ENCODE measurements at places on chromosomes 2 and 18.

DNA sequence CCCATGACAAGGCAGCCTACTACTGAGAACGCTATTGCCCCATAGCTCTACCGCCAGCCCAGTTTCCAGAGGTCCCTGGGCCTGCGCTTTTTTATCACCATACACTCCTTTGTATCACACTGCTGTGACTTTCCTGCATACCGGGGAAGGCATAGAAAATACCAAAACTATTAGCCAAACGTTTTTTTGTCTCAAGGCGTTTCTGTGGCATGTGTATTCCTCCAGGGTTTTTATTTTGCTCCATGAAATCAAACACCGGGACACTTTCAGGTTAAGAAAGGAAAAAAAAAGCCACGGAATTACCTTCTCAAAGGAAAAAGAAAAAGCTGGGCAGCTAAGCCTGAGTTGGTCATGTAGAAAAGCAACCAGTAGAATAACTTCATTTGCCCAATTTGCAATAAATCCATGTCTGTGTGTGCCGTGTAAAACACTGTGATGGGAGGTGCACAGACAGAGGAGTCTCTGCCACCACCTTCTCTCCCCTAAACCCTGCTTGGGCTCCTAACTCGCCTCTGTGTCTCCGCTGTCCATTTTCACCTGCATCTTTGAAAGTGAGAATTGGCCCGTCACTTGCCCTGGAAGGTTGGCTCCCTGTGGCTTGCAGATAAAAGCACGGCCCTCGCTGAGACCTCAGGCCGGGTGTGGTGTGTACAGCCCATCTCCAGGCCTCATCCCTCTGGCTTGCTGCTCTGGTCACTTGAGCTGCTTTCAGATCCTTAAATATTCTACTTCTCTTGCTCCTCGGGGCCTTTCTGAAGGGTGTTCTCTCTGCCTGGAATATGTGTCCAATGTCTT is 1.7 kb downstream of the AMER3 start:
- no peak for DNase-seq

DNA sequence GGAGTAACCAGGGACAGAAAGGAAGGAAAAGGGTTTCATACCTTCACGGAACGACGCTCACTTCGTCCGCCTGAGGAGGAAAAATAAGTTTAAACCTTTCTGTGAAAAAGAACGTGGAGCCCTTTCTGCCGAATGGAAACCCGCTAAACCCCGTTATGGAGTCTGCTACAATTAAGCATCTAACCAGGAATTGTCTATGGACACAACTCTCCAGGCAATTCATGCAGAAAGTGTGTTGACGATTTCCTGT is 528 bp upstream of the PPP4R3B start:
- no peak for DNase-seq

DNA sequence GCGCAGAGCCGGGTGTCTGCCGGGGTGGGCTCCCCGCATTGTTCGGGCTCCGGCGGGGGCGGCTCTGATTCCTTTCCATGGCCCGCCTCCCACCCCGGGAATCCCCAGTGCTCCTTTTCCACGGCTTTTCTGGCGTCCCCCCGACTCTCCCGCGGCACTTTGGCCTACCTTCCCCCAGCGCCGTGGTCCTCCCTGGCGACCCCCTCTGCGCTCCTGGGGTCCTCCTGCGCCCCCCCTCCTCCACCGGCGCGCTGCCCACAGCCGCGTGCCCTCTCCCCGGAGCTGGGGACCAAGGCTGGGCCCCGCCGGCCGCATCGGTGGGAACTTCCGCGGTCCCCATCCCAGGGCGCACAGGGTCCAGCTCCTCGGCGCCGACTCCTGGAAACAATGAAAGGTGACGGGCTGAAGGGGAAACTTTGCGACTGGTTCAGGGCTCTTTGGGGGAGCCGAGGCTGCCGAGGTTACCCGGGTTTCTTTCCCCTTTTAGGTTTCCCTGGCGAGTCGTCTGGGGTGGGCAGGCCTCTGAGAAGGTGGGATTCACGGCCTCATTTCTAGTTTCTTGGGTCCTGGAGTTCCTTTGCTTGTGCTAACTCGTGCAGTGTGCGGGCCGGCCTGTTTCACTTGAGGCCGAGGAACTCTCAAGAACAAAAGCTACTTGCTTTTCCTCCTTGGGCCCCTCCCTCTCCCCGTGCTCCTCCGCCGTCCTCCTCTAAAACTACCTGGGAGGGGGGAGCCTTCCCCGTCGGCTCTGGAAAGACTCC is 2.2 kb downstream of the TGIF1 start:
- DNase-seq = peak; percentile 39

DNA sequence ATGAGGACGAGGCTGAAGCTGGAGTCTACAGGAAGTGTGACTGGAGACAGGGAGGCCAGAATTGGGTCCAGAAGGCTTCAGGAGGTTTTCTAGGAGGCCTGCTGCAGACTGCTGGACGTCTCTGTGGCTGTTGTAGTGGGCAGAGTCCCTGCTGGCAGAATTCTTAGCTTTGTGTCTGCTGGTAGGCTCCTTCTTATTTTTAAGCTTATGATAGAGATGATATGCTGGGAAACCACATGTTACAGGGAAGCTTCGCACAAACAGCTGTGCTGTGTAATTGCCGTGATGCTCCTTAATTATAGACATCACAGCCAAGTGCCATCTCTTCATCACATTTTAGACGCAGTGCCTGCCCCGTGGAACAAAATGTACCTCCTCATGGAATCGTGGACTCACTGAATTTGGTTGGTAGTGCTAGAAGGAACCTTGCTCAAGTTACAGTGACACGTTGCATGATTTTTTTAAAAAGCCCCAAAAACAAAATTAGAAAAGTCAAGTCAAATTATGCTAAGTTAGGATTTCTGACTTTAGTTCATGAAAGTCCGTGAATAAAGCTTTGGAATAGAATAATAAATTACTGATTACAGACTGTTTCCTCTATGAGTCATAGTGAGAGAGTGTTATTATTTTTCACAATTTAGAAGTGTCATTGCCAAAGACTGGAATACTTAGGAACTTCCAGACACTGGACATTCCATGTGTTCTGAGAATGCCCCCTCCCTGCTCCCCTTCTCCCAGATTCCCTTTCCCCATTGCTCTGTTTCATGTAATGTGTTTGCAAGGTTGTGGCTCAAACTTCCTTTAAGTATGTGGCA is 144.1 kb downstream of the FHOD3 start:
- no peak for DNase-seq

- no peak for DNase-seq
Observed at GRCh38 chr2:171367692-171368091, 66.1 kb downstream of the METTL8 start.

DNA sequence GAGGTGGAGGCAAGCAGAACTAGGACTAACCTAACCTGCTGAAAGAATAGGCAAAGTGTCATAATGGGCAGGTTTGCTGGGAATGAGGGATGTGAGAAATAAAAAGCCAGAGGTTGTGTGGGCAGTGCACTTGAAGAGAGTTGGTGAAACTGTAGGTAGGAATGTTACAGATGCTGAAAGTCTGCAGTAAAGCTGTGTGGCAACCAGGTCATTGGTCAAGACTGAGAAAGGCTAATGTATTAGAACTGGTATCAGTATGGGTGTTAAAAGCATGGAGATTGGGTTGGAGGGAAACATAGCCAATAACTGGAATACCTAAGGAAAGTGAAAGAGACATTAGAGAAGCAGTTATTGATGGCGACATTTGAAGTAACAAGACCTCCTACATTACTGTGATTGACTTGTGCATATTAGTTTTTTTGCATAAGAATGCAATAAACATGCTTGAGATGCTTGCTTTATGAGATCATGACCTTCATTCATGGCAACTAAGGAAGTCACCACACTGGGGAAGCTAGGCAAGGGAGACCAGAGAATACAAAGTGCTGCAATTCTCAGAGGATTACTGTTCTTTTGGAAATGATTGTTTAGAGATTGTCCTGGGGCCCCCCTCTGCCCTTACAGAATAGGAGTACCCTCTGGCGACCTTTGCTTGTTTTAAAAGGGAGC is 11.8 kb downstream of the GULP1 start:
- no peak for DNase-seq

DNA sequence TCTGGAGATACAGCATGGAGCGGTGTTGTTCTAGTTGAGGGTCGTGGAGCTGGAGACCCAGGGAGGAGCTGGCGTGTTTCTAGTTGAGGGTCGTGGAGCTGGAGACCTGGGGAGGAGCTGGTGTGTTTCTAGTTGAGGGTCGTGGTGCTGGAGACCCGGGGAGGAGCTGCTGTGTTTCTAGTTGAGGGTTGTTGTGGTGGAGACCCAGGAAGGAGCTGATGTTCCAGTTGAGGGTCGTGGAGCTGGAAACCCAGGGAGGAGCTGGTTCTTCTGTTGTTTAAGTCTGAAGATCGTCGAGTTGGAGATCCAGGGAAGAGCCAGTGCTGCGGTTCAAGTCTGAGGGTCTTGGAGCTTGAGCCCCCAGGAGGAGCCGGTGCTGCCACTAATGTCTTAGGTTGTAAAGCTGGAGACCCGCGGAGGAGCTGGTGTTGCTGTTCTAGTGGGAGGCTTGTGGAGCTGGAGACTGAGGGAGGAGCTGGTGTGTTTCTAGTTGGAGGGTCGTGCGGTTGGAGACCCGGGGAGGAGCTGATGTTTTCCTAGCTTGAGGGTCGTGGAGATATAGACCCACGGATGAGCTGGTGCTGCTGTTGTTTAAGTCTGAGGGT is 155.3 kb downstream of the RTP5 start:
- no peak for DNase-seq

- DNase-seq = no peak
Observed at GRCh38 chr2:233118648-233119000, 58.5 kb downstream of the INPP5D start.
